NCI-H1436 (cell line): ENCODE measurements at places on chromosomes 7 and 10.

GRCh38 chr10:69972981-69973397, 79.7 kb upstream of the MACROH2A2 start:
- DNase-seq: no peak

GRCh38 chr10:27687326-27687725, 58.3 kb downstream of the MKX start:
- no peak for DNase-seq

GRCh38 chr10:21520949-21521348, 4.5 kb downstream of the SKIDA1 start:
- DNase-seq: no peak

DNA sequence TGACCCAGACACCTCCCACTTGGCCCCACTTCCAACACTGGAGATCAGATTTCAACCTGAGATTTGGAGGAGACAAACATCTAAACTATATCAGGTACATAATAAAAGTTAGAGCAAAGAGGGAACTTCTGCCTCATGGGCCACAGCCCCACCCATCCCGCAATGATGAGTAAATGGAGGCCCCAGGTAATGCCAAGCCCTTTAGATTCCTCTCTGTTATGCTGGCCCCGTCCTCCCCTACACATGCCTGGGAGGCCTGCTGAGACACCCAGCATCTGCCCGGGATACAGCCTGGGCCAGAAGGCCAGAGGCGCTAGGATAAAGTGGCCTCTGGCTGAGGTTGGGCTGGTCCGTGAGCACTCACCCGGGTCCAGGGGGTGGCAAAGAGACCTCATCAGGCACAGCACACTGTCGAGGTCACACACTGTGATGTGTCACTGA, 185.5 kb upstream of the SH2B2 start:
- no peak for DNase-seq
